ENCODE measurements at places on chromosomes 12 and 14. TPM values are rescaled to one million over a fixed set of nuclear protein-coding genes. Genes with fewer than 3 reads are reported as not detected.

DNA sequence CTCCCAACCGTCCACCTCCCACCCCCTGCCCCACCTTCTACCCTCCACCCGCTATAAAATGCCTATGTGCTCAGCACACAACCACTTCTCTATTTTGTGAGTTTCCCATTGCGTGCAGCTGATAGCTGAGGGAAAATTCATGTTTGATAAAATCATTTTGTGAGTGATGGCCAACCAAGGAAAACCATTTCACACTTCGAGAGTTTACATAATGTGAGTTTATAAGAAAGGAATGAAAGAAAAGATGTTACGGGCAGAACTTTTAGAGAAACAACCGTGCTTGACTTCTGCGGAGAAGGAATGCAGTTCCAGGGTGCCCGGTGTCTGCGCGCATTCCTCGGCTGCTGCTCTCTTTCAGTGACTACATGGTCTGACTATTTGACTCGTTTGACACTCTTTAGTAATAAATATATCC is 140.9 kb downstream of the EFCAB11 start:
- DNase-seq, result peak; percentile 66

DNA sequence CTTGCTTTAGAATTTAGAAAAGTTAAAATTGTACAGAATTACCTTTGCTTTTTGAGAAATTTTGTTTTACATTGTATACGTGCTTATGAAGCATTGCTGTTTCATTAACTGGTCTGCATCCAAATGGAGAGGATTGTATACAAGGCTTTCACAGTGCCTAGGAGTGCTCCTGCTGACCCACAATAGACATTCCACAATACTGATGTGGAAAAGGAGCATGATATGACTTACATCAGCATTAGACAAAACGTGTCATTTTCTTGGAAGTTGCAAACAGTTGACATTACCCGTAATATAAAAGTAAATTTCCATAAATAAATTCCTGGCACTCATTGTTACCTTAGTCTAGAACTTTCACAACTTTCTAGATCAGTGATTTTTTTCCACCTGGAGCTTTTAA is 1.9 kb downstream of the PRKD1 start:
- no peak for DNase-seq

DNA sequence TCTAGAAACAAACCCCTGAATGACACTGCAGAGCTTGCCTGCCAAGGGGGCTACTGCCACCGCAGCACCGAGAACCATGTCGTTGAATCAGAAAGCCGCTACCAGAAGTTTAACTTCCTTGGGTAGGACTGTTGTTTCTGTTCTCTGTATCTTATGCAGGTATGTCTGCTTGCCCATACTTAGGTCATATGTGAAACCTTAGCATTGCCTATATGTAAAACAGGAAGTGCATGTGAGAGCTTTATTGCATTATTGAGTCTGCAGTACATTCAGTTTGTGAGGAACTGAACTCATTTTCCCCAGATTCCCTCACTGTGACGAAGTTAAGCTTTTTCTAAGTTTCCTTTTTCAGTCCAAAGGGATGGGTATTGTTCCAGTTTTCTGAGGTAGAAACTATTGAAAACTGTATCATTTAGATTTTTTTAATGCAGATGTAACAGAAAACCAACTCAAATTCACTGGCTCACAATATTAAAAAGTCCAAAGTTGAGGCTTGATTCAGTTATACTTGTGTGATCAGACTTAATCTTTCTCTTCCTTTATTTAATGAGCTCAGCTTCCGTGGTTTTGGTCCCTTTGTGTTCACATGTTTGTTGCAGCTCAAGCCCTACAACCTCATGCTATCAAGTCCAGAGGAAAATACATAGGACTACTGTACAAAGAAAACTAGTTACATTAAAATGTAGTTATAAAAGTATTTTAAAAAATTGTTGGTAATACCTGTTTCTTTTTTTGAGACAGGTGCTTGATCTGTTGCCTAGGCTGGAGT is 6.9 kb downstream of the FBXO34 start:
- no peak for DNase-seq

GRCh38 chr12:23949348-23950209 is at the start of gene SOX5:
Gene SOX5 (minus strand): TSS chr12:23949670. CDS start chr12:23949601, 69 bp downstream.
- peak; percentile 79 for DNase-seq

- no peak for DNase-seq
Measured at GRCh38 chr14:96184737-96185136, 19.9 kb upstream of the BDKRB2 start.

- no peak for DNase-seq
Measured at GRCh38 chr12:61713121-61713520, 547.1 kb upstream of the USP15 start.

DNA sequence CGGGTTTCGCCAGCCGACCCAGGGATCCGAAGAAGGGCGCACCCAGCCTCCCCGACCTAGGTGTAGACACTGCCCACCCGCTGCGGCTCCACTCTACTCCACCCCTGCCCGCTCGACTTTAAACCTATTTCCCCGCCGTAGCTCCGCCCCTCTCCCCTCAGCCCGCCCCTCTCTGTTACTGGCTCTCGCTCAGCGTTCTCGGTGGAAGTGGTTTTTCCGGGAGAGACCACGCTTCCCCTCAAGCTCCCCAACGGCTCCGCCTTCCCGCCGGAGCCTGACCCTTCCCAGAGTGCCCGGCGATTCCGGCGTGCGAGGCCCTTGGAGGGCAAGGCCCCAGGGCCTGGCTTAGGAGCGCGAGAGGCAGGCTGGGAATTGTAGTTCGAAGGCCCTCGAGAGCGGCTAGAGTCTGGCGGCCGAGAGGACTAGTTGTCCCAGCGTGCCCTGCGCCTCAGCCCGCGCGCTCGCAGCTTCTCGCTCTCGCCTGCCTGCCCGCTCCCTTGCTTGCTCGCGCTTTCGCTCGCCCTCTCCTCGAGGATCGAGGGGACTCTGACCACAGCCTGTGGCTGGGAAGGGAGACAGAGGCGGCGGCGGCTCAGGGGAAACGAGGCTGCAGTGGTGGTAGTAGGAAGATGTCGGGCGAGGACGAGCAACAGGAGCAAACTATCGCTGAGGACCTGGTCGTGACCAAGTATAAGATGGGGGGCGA is at the start of gene PA2G4:
PA2G4 (plus strand) TSS at position 451 of the 706 bp plus-strand sequence; CDS start at position 630, 179 bp downstream.
- DNase-seq, result peak; percentile 99

GRCh38 chr14:57061009-57061711 is 207.5 kb downstream of the EXOC5 start:
- no peak for DNase-seq

DNA sequence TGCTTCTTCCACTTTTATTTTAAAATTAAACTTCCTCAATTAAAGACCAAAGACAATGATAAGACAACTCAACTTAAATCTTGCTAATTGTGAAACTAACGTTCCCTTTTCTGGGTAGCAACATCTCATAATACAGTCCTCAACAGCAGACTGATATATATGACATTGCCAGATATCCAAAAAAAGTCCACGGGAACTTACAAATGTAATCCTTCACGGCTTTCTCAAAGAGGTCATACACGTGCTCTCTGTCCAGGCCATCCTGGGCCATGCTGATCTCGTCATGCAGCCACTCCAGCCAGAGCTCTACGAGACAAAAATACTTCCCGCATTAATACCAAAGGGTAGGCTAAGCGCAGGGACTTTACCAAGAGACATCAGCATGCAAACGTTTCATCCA is 13.3 kb downstream of the SART3 start:
- no peak for DNase-seq

GRCh38 chr14:100979780-100980179 is 76.3 kb upstream of the RTL1 start:
- DNase-seq, result no peak

DNA sequence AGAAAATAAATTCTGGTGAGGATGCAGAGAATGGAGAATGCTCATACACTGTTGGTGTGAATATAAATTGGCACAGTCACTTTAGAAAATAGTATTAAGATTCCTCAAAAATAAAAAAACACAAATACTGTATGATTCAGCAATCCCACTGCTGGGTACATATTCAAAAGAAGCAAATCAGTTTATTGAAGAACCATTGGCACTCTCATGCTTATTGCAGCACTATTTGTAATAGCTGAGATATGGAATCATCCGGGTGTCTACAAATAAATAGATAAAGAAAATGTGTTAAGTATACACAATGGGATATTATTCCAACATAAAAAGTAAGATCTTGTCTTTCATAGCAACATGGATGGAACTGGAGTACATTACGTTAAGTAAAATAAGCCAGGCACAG is 579.4 kb upstream of the SEL1L start:
- DNase-seq, result no peak

DNA sequence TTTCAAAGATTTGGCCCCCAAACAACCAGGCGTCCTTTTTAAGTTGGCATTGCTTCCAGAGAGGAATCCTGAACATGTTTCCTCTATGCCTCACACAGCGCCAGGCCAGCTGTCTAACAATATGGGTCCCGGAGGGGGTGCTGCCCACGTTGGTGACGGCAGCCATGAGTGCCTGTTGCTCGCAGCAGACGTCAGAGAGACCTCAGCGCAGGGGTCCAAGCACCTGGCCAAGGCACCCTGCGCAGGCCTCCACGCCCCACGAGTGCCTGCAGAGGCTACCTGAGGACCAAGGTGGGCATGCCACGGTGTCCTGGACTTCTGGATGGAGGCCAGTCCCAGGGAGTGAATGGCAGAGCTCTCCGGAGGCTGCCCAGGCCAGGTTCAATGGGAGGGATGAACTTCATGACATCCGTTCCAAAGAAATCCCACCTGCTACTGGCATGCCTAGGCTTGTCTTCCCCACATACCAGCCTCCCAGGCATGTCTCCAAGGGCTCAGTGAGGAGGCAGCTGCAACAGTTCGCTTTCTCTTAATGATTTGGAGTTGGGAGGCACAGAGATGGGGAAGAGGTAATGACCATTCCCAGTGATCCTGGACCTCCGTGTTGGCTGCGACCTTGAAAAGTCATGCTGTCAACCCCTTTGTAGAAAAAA is 11.6 kb upstream of the FOXN3 start:
- DNase-seq, result peak; percentile 85

- no peak for DNase-seq
Measured at GRCh38 chr12:6954316-6955107, 3.4 kb downstream of the PTPN6 start.

GRCh38 chr14:105167303-105168092 is 1.1 kb downstream of the JAG2 start:
- DNase-seq, result no peak

GRCh38 chr14:69039288-69039628 is 60.2 kb upstream of the ACTN1 start:
- DNase-seq, result no peak

DNA sequence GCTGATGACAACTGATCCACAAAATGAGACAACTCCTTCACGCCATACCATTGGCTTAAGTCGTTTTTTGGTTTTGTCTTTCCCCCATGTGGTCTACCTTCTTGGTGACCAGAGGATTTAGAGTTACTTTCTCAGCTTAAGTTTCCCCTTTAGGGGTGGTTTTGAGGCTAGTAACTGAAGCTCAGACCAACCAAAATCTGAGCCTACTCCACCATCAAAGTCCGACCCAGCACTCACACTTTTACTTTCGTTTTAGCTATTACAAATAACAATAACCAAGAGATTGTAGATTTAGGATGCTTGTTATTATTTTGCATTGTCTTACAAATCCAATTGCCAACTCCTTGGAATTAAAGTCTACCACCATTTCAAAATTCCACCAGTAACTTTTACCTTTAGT is 130.6 kb upstream of the MDM1 start:
- no peak for DNase-seq

ASPG gene
- total RNA-seq, result 0.13 TPM

NOVA1 gene
- total RNA-seq, result 38.7 TPM

SRRM4 gene
- total RNA-seq, result 0.88 TPM

MMP14 gene
- 250 TPM for total RNA-seq

HOXC5 gene
- total RNA-seq, result 3.8 TPM
